ENCODE measurements at places on chromosomes 6 and 20.

DNA sequence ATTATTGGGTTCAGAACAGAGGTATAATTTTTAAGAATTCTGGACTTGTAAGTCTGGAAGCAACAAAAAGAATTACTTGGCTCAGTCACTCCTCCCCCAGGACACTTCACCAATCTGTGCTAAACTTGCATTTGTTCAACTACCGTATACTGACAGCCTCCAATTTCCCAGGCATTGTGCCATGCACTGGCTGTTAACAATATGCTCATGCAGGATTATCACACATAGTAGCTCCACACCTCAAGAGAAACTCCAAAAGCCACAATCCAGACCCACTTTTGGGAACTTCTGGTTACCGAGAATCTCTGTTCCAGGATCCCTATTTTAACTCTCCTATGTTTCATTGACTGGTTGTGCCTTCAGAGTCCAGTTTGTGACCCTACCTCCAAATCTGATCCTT, 7.7 kb downstream of the ADGRF1 start:
- no peak for DNase-seq

- peak; percentile 64 for DNase-seq
Observed at GRCh38 chr6:63643862-63644261, 8.3 kb downstream of the PHF3 start.

- no peak for DNase-seq
Observed at GRCh38 chr6:91573826-91574416, 987.0 kb upstream of the MAP3K7 start.

GRCh38 chr6:139533573-139534471, 159.4 kb upstream of the CITED2 start:
- DNase-seq = peak; percentile 6

DNA sequence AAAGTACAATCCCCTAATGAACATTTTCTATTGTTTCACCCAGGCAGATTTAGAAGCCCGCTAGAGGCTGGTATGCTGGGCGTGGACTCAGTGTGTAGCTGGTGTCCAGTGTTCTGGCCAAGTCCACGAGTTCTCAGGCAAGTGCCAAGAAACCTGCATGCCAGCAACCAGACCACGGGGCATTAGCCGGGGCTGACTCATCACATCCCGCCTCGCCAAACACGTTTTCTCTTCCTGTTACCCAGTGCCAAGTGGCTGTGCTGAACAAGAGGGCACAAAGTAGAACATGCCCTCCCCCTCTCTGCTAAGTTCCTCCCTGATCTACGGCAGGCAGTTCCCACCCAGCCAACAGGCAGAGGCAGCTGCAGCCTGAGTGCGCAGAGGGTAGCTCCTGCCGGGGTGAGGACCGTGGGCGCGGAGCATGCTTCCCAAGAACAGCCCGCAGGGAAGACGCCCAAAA, 29.6 kb downstream of the RAMACL start:
- DNase-seq = no peak

All from CD4-positive, alpha-beta memory T cell (primary cell).